ENCODE measurements at places on chromosomes 1 and 21.

GRCh38 chr1:37465593-37466517 lies 8.5 kb upstream of the ZC3H12A start:
- no peak for DNase-seq

DNA sequence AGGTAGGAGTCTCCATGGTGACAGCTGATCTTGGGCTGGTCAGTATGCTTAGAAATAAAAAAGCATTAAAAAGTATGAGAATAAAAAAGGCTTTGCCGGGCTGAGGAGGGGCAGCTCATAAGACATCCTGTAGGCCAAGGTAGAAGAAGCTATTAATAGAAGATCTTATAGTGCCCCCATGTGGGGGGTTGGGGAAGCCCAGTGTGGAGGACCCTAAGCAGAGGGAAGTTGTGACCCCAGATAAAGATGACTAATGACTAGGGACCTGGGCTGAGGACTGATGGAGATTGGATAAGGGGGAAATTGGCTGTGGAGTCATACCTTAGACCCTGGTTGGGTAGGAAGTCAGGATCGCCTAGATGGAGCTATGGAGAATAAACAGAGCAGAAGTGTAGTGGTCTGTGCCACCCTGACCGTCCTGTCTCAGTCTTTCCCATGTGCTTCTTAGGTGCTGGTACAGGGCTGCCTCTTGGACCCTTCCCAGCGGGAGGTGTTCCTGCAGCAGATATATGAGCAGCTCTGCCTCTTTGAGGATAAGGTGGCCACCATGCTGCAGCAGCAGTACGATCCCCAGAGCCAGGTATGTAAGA lies 25.0 kb downstream of the SZT2 start:
- no peak for DNase-seq

- DNase-seq, result no peak
Measured at GRCh38 chr1:113677250-113678158, 81.8 kb downstream of the PHTF1 start.

GRCh38 chr1:177824508-177824982 lies 145.3 kb downstream of the SEC16B start:
- DNase-seq, result no peak

DNA sequence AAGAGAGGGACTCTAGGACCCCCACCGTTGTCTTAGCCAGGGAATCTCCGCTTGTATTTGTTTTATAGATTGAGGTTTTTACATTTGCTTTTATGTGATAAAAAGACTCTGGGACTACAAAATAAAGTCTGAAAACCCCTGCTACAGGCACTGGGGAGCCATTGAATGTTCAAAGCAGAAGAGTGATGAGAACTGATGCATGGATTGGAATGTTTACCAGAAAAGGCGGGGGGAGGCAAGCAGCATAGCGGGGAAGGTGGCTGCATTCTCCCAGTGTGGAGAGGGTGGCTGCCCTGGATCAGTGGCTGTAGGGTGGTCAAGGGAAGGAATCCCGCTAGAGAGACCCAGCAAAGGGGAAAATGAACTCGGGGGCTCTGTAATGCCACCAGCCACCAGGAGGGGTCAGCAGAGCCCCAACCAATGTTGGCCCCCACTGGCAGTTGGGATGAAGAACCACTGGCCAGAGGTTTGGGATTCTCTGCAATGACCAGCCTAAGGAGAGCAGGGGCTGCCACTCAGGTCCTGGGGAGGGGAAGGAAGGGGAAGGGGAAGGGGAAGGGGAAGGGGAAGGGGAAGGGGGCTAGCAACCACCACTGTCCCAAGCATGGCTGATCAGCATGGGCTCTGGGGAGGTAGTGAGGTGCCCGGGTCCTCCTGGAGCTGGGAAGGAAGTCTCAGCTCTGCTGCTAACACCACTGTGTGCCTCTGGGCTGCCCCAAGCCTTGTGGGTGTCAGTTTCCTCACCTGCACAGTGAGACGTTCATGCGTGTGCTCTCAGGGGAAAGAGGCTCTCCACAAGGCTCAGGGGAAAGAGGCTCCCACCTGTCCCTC lies 19.2 kb upstream of the PEF1 start:
- no peak for DNase-seq

- DNase-seq, result no peak
Measured at GRCh38 chr1:1779691-1780597, 1.7 kb upstream of the NADK start.

- DNase-seq, result no peak
Measured at GRCh38 chr21:27260728-27261127, 293.8 kb upstream of the ADAMTS5 start.

GRCh38 chr1:58597996-58598395 lies 20.9 kb upstream of the TACSTD2 start:
- peak; percentile 67 for DNase-seq

DNA sequence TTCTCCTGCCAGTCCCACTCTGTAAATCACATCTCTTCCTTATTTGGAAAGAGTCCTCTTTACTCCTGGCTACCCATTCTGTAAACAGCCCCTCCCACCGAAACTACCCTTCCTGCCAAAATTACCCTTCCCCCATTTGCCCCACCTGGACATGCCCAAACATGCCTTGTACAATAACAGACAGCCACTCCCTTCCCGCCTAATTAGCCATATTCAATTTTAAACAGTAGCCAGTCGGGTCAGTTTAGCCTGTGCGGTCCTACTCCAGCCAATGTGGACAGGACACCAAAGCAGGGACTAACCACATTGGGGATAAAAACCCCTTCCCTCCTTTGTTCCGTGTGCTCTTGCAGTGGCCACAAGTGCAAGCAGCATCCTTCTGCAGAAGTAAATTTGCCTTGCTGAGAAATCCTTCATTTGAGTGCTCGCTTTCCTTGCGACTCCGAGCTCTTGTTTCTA lies 56.3 kb upstream of the MAP10 start:
- DNase-seq, result no peak

- no peak for DNase-seq
Measured at GRCh38 chr1:53804791-53805505, 33.1 kb downstream of the NDC1 start.

DNA sequence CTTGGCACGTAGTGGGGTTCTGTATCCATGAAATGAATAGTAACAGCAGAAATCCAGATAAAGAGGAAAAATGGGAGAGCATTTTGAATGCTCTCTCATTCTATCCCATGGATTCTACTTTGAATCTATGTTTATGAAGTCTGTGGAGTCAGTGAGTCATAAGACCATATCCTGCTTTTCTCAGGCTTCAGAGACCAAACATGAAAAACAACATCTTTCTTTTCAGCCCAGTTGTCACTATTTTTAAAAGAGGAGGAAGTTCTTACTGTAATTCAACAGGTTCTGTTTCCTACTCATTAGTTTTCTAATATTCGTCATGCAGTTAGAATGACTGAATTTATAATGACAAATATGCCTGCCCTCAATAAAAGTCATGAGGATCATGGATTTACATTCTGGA lies 39.4 kb upstream of the CD55 start:
- no peak for DNase-seq

DNA sequence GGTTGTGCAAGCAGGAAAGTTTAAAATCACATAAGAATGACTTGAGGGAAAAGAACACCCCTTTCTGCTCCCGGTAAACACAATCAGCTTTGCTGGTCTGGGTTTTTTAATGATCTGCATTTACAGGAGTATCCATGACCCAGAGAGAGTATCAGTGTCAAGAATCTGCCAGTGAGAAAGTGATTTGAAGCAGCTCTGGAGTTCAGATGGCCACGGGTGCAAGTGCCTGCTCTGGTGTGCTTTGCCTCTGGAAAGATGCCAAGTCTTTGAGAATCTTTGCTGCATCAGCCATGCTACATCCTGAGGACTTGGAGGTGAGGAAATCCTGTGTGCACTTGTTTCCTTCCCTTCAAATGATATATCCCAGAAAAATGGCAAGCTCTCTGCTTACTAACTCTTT lies 18.6 kb upstream of the MYSM1 start:
- DNase-seq, result no peak

DNA sequence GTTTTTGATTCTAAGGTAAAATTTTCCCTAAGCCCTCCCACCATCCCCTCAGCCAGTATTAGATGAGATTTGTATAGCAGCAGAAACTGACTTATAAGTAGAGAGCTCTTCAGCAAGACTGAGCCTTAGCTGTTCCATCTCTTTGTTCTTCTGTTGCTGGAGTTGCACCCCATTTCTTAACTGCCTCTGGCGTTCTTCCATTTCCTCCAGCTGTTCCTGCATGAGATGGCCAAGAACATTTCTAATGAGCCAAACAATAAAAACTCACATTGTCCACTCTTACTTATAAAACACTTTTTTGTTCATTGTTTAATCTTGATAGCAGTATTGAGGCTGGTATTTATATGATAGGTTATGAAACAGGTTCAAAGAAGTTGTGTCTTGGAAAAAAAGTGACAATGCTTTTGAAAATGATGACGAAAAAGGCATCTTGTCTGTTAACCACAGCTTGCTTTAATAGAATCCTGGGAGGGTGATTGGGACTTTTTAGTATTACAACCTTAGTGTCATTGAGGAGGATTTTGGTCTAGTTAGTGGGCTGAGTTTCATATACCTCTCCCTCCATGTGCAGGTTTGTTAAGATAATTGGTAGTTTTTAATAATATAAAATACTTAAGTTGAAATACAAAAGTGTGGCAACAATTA lies 18.3 kb downstream of the SYNC start:
- no peak for DNase-seq
